ENCODE measurements at places on chromosomes 3 and 15. TPM values are rescaled to one million over a fixed set of nuclear protein-coding genes. Genes with fewer than 3 reads are reported as not detected.

Gene CYP1A1
- 0.19 TPM for total RNA-seq

- no peak for DNase-seq
Measured at GRCh38 chr3:38687321-38687720, 37.8 kb upstream of the SCN5A start.

Gene CNTN4
- 3.8 TPM for total RNA-seq

Gene PRR23E
- total RNA-seq, result not detected

GRCh38 chr15:84955089-84955848, 26.4 kb upstream of the PDE8A start:
- DNase-seq, result peak; percentile 56

- DNase-seq, result no peak
Measured at GRCh38 chr15:71393383-71393782, 278.1 kb downstream of the THSD4 start.

GRCh38 chr15:88701561-88702095, 62.8 kb downstream of the ISG20 start:
- peak; percentile 52 for DNase-seq

Gene CCR3
- total RNA-seq, result 0.05 TPM

GRCh38 chr3:193917158-193917557, 218.8 kb upstream of the HES1 start:
- no peak for DNase-seq

DNA sequence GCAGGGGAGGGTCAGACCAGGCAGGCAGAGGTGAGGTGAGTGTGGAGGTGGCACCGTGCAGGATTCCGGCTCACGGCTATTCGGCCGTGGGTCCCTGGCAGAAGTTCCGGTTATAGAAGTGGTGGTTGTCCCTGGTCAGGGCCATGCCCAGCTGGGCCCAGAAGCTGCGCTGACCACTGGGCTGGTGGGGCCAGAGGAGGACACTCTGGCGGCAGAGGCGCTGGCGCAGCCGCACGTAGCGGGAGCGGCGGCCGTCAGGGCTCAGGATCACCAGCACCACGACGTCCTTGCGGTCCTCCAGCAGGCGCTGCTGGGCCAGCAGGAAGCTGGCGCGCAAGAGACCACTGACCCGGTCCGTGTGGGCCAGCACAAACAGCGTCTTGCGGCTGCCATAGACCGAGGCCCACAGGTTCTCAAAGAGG, 4.3 kb downstream of the TLR9 start:
- no peak for DNase-seq

Gene DUOXA1
- not detected for total RNA-seq

- no peak for DNase-seq
Measured at GRCh38 chr3:39468108-39468436, 592 bp downstream of the MOBP start.

DNA sequence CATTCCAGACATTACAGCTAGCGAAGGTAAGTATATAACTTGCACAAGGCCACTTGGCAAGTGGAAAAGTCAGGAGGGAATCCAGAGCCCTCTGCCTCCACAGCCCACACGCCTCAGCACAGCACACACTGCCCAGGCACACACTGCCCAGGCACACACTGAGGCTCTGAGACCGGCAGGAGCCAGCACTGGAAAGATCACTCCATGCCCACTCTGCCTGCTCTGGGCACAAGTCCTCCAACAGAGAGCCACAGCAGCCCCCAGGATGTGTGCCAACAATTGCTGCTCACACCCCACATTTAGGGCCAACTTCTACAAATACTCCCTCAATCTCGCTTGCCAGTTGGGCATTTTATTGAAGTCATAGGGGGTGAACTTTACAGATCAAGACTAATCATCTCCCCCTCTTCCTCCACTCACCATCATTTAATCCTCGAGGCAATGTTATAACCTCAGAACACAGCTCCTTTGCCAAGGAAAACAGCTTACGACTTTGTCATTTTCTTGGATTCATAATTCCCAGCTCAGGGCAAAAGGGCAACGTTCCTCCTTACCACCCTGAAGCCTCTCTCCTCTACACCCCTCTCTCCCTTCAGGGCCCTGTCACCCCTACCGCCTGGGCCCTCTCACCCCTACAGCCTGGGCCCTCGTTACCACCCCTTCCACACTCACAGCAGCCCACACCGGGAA, 53.0 kb upstream of the TPM1 start:
- no peak for DNase-seq

Gene MASP1
- total RNA-seq, result 83.8 TPM

Gene GOLGA6A
- total RNA-seq, result 1.4 TPM

Gene PP2D1
- not detected for total RNA-seq

GRCh38 chr15:63483521-63484371, 20.6 kb upstream of the USP3 start:
- no peak for DNase-seq

DNA sequence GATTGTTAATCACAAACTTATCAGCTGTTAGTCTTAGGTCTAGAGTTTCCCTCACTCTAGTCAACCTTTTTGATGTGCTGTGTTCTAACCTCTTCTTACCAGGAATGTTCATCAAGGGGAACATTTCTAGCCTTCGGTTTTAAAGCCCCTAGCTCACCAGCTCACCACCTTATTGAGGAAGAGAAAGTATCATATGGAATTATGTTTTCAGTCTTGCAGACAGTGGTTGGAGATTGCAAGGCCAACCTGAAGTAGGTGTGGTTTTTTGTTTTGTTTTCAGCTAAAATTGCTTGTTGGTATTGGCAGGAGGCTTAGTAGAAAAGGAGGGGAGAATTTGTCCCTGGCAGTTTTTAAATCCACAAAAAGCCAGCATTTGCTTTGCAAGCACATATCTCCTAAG, 48.4 kb upstream of the CCDC80 start:
- DNase-seq, result no peak

DNA sequence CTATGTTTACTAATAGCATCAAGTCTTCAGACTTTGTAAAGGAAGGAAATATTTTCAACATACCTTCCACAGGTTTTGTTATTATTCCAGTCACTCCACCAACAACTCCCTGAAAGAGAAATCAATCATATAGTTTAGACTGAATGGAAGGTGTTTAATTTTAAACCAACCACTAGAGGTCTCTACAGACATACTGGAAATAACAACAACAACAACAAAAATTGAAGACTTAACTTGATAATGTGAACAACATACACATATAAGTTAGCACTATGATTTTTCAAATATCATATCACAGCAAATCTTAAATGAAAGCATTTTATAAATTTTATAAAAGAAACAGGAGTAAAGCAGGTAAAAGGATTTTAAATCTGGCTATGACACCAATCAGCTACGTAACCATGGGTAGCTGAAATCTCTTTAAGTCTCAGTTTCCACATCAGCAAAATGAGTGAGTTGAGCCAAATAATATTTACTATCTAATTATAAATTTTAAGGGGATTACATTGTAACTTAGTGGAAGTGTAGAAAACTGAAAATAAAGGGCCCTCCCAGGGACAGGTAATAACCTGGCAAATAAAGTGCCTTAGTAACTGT, 188.2 kb downstream of the VPS13C start:
- no peak for DNase-seq

- no peak for DNase-seq
Measured at GRCh38 chr3:23956701-23957100, 11.6 kb downstream of the NR1D2 start.

DNA sequence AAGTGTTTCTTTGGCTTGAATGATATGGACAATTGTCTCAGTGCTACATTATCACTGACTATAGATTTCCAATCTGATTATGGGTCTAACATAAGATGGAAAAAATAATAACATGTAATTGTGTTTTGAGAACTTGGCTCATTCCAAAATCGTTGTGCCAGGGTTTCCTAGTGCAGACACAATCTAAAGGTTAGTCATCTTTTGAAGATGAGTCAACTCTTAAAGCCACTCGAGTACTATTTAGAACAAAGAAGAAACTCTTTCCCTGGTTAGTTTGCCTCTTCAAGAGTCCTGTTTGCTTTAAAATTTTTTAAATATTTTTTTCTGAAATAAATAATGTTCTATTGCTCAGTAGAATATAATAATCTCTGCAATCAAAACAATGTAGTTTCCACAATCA, 301.0 kb downstream of the CADM2 start:
- no peak for DNase-seq

GRCh38 chr15:74866090-74866489, 7.1 kb downstream of the SCAMP2 start:
- DNase-seq, result no peak

GRCh38 chr3:39082666-39083313, 24.6 kb downstream of the GORASP1 start:
- DNase-seq, result no peak

- DNase-seq, result no peak
Measured at GRCh38 chr15:90911302-90911623, 8.2 kb downstream of the MAN2A2 start.

GRCh38 chr3:53051929-53052328, 6.1 kb upstream of the SFMBT1 start:
- no peak for DNase-seq

Gene BLM
- 0.33 TPM for total RNA-seq

DNA sequence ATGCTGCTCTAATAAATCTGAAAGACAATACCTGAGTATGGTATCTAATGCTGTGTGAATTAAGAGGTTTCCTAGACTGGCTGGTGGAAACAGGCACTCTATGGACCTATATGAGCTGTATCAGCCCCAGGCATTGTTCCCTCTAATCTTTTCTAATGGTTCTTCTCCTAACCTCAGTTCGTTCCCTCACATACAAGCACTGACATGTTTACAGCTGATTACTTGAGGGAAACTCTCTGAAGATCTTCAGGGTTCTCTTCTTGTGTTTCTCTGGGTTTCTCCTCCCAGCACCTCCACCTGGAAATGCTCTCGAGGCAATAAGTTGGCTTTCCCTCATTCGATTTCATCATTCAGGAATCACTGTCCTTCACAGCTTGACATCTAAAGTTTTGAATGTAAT, 52.9 kb downstream of the KLF15 start:
- no peak for DNase-seq

Gene TMOD2
- 1.6 TPM for total RNA-seq

DNA sequence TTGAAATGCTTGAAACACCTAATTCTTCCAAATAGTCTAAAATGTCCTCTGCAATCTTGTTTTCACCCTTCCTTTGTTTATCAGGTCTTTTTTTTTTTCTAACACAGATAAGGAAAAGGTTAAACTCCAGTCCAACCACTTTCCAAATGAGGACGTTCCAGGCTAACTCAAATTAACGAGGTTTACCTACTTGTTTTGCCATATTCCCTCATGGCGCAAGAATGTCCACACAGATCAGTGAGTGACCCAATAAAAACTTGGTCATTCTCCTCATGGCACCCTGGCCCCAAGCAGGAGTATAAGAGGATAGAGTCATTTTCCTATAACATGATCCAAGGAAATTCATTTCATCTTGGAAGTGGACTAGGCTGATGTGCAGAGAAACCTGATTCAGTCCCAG, 6.6 kb upstream of the LIPC start:
- no peak for DNase-seq

- DNase-seq, result no peak
Measured at GRCh38 chr15:64314456-64314855, 41.5 kb downstream of the CSNK1G1 start.

GRCh38 chr3:154926721-154927120, 153.4 kb upstream of the MME start:
- no peak for DNase-seq

Gene LRIG1
- 48.9 TPM for total RNA-seq

Gene SUSD5
- total RNA-seq, result 0.17 TPM

Gene PHLDB2
- total RNA-seq, result 22.6 TPM

Gene FILIP1L
- 1.4 TPM for total RNA-seq

Gene MB21D2
- 1.9 TPM for total RNA-seq

Gene PPARG
- total RNA-seq, result 7.6 TPM

Gene CD200
- total RNA-seq, result 0.25 TPM

DNA sequence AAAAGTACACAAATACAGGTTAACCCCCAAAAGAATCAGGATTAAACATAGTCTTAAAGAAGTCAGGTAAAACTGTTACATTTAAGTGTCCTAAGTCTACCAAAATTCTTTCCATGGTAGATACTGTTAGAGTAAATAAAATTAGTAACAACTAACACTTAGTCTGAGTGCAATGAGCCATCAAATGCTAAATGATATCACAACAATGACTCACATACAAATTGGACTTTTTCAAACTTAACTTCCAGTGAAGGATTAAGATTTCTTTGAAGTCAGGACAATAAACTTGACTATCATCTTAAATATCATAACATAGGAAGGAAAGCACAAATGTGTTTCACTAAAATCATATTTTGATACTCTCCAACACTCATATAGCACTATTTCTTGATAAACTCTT, 43.9 kb downstream of the ZNF148 start:
- DNase-seq, result no peak

Gene CPA3
- 8.6 TPM for total RNA-seq

Gene GOLGA6L7
- total RNA-seq, result not detected

DNA sequence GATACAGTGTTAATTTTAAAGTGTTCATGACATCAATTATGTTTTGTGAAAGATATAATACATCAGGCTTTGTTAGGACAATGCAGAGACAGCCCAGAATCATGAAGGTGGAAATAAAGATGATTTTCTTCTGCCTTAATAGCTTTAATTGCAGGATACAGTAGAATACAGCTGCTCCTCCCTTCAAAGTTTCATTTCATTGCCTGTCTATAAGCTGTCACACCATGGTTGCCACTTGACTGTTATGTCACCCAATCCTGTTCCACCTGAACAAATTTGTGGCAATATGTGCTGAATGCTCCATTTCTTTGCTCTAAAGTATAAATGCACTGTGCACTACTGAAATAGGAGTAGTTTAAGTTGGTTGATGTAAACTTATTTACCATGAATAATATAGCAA, 537.8 kb upstream of the ROBO2 start:
- DNase-seq, result no peak

DNA sequence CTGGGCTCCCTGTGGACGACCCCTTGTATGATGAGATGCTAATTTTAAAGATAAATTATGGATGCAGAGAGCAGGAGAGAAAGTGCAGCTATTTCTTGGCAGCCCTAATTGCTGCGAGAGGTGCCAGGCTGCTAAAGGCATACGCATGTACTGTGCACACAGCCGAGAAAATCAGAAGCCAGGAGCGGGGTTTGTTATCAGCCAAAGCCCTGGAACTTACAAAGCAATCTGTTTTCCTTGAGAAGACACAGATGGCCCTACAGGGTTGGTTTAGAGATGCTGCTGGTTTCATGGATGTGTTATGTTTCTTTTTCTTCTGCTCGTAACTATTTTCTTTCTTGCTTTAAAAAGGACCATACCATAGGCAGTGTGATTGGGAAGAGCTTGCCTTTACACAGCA, 11.7 kb upstream of the CCK start:
- no peak for DNase-seq

DNA sequence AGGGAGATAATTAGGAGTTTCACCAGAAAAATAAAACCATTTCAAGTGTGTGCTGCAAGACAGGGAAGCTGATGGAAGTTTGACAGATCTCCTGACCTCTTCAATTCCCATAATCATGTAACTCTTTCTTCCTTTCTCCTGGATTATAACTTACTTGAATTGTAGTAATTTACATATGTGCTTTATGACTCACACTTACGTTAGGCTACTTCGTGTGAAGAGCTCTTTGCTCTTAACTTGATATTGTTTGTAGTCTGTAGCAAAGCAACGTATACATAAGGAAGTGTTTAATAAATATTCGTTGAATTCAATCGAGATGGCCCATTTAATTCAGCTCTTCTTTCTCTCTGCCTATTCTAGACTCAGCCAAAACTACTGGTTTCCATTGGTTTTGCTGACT, 23.5 kb downstream of the ROBO2 start:
- DNase-seq, result no peak

GRCh38 chr15:74855857-74856256, 12.9 kb upstream of the ULK3 start:
- DNase-seq, result no peak

Gene MED12L
- total RNA-seq, result 0.59 TPM

Gene OSBPL10
- total RNA-seq, result 4.0 TPM

Gene TM6SF1
- 2.1 TPM for total RNA-seq

Gene CD47
- total RNA-seq, result 38.8 TPM

Gene GOLGA6D
- total RNA-seq, result 0.08 TPM
